ENCODE measurements at places on chromosomes 13 and 19.
A peak's percentile ranks its signal among the peaks of the same experiment; 100 is the strongest.

DNA sequence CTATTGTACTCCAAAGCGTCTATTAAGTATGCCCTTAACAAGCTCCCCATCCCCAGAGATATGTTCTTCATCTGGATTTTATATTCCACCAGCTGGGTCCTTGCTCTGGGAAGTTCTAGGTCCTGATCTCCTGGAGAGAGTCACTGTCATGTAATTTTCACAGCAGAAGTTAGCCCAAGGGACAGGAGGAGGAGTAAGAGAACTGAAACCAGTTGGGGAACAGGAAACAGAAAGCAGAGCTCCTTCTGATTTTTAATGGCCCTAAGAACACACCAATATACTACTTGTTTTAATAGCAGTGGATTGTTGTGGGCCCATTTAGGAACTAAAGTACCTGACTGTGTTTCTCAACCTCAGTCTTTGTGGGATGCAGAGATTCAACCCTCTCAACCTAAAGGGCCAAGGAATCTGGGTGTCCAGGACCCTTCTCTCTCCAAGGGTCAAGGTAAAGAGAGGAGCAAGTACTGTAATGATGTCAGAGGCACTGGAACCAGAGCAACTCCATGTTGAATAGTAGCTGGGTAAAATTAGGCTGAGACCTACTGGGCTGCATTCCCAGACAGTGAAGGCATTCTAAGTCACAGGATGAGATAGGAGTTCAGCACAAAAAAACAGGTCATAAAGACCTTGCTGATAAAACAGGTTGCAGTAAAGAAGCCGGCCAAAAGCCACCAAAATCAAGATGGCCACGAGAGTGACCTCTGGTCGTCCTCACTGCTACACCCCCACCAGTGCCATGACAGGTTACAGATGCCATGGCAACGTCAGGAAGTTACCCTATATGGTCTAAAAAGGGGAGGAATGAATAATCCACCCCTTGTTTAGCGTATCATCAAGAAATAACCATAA is 8.1 kb upstream of the FPR3 start:
- no peak for DNase-seq

DNA sequence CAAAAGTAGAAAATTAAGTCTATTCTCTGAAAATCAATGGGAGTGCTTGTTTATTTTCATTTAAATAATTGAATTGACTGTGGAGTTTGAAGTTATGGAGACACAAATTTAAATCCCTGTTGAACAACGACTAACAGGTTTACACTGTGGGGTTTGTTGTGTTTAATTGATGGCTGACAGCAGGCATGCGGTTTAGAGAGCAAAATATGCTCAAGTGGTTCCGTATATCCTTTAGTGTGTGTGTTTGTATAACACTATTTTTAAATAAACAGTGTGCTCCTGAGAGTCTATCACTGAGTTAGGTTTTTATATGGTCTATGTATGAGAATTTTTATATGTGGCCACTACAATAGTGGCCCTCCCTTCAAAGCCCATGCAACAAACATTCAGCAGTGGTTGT is 332.0 kb downstream of the GPC6 start:
- no peak for DNase-seq

DNA sequence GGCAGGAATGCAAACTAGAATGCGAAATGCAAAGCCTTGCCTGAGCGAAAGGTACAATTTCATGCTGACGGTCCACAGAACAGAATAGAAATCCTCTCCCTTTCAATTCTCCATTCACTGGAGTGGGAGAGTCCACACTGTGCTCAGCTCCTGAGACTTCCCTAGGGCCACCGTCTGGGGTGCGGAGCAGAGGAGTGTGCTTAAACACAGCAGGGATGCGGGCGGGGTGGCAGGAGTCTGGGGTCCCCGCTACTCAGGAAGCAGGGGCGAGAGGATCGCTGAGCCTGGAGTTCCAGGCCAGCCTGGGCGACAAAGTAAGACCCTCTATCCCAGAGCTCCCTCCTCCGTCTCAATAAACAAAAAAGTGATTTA is 552 bp upstream of the ZNF816 start:
- no peak for DNase-seq

- peak; percentile 7 for DNase-seq
Observed at GRCh38 chr13:113029487-113030258, 60.7 kb downstream of the MCF2L start.

- DNase-seq = no peak
Observed at GRCh38 chr19:41929536-41930071, 1.4 kb upstream of the ERFL start.

- DNase-seq = no peak
Observed at GRCh38 chr19:6239871-6240676, 39.7 kb downstream of the MLLT1 start.

GRCh38 chr13:49502954-49503353 is 7.2 kb downstream of the PHF11 start:
- DNase-seq = no peak

All from stimulated activated CD8-positive, alpha-beta memory T cell treated with anti-CD3 and anti-CD28 coated beads, Interleukin-4, amount 100 ng/mL, for 4 hours (primary cell).